ENCODE measurements at places on chromosomes 2 and 18. TPM values are rescaled to one million over a fixed set of nuclear protein-coding genes. Genes with fewer than 3 reads are reported as not detected.

The DES gene
- total RNA-seq = 86.5 TPM

- no peak overlapping the region for H3K4me3 ChIP-seq
- no peak for DNase-seq
- no peaks in the 10 kb centered on the region for H3K4me1 ChIP-seq
- no peaks in the 10 kb centered on the region for H3K36me3 ChIP-seq
- H3K27me3 ChIP-seq = no peaks in the 10 kb centered on the region
- no peak overlapping the region for H3K27ac ChIP-seq
These were observed 40.3 kb downstream of the FHOD3 start for GRCh38 chr18:36337679-36338402.

DNA sequence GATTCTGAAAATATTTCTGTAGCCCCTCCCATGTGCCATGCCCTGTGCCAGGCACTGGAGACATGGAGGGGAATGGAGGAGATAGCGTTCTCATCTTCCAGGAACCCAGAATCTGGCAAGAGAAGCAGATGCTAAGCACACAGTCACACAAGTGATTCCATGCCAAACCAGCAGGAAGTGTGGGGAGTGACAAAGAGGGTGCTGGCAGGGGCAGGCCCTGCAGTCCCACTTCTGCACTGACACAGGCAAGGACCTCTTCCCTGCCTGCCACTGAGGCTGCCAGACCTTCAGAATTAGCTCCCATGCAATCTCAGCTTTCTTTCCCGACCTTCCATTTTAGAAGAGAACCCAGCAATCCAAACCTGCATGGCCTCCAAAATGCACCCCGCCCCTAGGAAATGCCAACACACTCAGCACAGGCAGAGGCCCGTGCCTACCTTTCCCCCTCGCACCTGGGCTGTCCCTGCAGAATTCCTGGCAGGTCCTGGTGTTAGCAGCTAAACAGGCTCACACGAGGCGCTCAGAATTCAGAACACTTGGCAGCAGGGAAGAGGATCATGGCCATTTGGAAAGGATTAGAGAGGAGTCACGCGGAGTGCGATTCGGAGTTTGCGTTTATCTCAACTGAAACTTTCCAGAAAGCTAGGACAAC lies 155.3 kb downstream of the MSH2 start:
- H3K27ac ChIP-seq = no peak overlapping the region
- no peaks in the 10 kb centered on the region for H3K36me3 ChIP-seq
- no peaks in the 10 kb centered on the region for H3K27me3 ChIP-seq
- H3K4me1 ChIP-seq = peaks cover 3% of the 10 kb centered on the region

DNA sequence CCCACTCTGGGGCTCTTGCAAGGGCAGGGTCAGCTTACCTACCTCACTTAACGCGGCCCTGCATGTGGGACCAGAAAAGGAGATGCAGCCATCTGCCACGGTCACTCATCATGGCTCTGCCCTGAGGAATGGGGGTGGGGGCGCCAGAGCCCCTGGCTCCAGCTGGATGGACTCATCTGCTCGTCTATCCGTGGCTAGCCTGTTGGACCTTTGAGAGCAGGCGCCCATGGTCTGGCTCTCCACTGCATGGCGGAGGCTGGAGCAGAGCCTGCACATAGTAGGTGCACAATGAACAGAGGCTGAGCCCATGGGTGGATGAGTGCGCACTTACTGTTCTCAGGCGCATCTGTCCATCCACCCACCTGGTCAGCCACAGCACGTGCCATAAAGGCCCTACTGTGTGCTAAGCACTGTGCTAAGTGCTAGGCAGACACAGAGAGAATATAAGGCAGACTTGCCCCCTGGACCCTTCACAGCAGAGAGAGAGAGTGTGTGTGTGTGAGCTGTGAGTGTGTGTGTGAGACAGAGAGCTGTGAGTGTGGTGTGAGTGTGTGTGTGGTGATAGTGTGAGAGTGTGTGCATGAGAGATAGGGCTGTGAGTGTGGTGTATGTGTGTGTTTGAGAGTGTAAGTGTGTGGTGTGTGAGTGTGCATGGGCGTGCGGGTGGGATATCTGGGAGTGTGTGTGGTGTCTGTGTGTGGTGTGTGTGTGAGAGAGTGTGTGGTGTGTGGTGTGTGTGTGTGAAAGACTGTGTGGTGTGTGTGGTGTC lies 151.3 kb downstream of the TFCP2L1 start:
- no peaks in the 10 kb centered on the region for H3K27me3 ChIP-seq
- H3K27ac ChIP-seq = no peak overlapping the region
- H3K4me1 ChIP-seq = no peaks in the 10 kb centered on the region

- H3K27ac ChIP-seq = no peak overlapping the region
- DNase-seq = no peak
- H3K4me1 ChIP-seq = no peaks in the 10 kb centered on the region
- no peaks in the 10 kb centered on the region for H3K27me3 ChIP-seq
- H3K36me3 ChIP-seq = no peaks in the 10 kb centered on the region
These were observed 1364.0 kb upstream of the NRXN1 start for GRCh38 chr2:52395912-52396311.

The RNF125 gene
- total RNA-seq = 1.2 TPM

The EMILIN2 gene
- total RNA-seq = 36.4 TPM

DNA sequence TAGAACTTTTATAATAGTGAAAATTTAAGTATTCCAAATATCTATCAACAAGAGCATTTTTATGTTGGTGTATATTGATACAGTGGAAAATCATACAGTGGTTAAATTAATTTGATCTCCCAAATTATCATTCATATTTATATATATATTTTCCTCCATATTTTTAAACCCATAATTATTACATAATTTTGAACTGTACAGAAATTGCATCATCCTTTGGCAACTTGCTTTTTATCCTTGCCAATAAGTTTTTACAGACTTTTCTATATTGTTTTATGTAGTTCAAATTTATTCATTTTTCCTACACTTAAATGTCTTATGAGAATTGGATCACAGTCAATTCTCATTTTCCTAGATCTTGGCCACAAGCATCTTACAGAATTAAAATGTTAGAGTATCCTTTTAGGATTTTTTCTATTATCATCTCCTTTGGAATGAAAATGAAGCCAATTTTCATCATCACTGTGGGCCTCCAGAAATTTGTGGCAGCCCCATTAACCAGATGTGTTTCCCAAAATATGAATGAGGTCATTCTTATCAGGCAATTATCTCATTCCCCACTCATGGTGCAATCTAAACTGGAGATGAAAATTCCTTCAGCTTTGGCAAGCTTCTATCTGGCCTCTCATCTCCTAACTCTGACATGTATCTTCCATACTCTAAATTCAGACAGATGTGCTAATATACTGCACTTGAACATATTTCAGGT lies 94.2 kb upstream of the DLGAP1 start:
- no peaks in the 10 kb centered on the region for H3K4me1 ChIP-seq
- DNase-seq = no peak
- no peaks in the 10 kb centered on the region for H3K36me3 ChIP-seq
- H3K27me3 ChIP-seq = no peaks in the 10 kb centered on the region
- H3K4me3 ChIP-seq = no peak overlapping the region

GRCh38 chr18:57864615-57865121 lies 61.6 kb upstream of the ATP8B1 start:
- H3K4me1 ChIP-seq = no peaks in the 10 kb centered on the region
- no peak for DNase-seq
- H3K36me3 ChIP-seq = no peaks in the 10 kb centered on the region
- H3K4me3 ChIP-seq = no peak overlapping the region
- H3K27ac ChIP-seq = no peak overlapping the region

GRCh38 chr18:498931-499775 lies 1.3 kb downstream of the COLEC12 start:
- H3K4me3 ChIP-seq = peak overlapping the region; percentile 53
- no peaks in the 10 kb centered on the region for H3K27me3 ChIP-seq
- no peak overlapping the region for H3K27ac ChIP-seq
- no peaks in the 10 kb centered on the region for H3K36me3 ChIP-seq

The HRH4 gene
- not detected for total RNA-seq

DNA sequence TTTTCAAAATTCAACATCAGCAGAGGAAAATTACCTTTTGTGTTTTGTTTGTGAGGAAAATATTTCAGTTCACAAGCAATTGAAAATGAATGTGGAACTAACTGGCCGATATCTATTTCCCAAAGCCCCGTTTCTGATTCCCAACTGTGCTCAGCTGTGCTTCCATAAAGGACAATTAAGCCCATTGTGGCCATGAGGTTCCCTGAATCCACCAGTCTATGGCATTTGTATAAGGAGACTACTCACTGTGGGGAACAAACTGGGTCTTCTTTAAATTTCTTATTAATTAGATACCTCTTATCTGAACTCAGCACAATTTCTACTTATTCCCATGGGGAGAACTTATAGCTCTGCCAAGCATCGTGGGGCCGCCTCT lies 31.4 kb upstream of the AGAP1 start:
- no peak overlapping the region for H3K4me3 ChIP-seq
- H3K27ac ChIP-seq = no peak overlapping the region
- H3K36me3 ChIP-seq = no peaks in the 10 kb centered on the region
- peaks cover 4% of the 10 kb centered on the region for H3K4me1 ChIP-seq
- H3K27me3 ChIP-seq = no peaks in the 10 kb centered on the region

DNA sequence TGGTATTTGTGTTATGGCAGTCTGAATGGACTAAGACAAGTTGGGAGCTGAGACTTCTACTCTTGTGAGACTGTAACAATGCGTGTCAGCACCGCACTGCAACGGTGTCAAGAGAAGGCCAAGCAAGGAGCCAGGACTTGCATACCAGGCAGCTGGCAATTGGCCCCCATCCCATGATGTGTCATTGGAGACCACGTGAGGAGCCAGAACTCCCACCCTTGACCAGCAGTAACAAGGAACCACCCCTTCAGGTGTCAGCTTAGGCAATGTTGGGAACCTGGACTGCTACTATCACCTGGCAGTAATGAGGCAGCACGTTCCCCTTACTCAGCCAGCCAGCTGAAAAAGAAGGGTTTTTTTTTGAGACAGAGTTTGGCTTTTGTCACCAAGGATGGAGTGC lies 32.7 kb upstream of the AGFG1 start:
- DNase-seq = no peak
- no peaks in the 10 kb centered on the region for H3K27me3 ChIP-seq
- H3K4me1 ChIP-seq = no peaks in the 10 kb centered on the region
- H3K4me3 ChIP-seq = no peak overlapping the region

- no peaks in the 10 kb centered on the region for H3K36me3 ChIP-seq
- H3K27me3 ChIP-seq = no peaks in the 10 kb centered on the region
- no peak overlapping the region for H3K27ac ChIP-seq
- no peak for DNase-seq
These were observed 10.7 kb upstream of the MRO start for GRCh38 chr18:50830544-50830943.

DNA sequence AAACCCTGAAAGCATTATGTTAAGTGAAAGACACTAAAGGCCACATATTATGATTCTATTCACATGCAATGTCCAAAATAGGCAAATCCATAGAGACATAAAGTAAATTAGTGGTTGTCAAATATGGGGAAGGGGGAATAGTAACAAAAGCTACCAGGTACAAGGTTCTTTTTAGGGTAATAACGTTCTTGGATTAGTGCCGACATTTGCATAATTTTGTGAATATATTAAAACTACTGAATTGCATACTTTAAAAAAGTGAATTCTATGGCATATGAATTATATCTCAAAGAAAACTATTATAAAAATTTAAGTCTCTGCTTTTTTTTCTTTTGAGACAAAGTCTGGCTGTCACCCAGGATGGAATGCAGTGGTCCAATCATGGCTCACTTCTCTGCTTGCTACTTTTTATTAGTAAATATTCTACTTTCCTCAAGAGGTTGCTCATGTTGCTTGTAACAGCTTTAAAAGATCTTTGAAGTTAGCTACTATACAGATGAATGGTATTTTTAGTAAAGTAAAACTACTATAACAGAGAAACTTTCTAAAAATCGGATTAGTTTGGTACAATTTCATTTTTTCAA lies 2.5 kb downstream of the SESTD1 start:
- no peak overlapping the region for H3K27ac ChIP-seq
- DNase-seq = no peak
- no peaks in the 10 kb centered on the region for H3K36me3 ChIP-seq
- no peaks in the 10 kb centered on the region for H3K4me1 ChIP-seq

DNA sequence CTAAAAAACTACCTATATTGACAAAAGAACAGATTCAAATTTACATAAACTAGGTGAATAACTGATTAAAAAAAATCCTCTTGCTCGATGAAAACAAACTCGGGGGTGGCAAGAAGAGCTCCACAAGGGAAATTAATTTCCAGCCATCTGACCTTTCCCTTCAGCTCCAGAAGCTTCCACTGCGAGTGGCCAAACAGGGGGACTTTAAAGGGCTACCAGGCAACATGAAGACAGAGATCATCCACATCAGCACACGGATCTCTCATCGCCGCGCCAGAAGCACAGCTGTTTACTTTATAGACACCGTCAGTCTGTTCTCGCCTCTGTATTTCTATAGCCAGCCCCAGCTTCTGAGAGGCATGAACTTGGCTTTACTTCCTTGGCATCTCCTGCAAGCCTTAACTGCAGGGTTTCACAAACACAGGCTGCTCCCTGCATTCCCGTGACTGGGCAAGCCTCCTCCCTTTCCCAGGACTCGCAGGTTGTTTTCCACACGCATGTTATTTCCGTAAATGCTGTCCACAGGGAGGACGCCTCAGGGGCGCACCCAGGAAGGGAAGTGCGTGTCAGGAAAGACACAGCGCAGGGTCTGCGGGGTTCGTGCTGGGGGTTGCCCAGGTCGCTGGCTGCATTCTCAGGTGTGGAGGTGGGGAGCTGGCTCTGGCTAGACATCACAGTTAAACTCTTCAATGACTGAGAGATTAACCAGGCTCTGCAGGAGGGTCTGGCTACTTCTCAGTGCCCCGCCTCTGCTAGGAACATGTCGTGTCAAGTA lies 85.0 kb downstream of the USP40 start:
- H3K4me1 ChIP-seq = no peaks in the 10 kb centered on the region
- no peaks in the 10 kb centered on the region for H3K36me3 ChIP-seq
- no peaks in the 10 kb centered on the region for H3K27me3 ChIP-seq
- H3K27ac ChIP-seq = no peak overlapping the region

DNA sequence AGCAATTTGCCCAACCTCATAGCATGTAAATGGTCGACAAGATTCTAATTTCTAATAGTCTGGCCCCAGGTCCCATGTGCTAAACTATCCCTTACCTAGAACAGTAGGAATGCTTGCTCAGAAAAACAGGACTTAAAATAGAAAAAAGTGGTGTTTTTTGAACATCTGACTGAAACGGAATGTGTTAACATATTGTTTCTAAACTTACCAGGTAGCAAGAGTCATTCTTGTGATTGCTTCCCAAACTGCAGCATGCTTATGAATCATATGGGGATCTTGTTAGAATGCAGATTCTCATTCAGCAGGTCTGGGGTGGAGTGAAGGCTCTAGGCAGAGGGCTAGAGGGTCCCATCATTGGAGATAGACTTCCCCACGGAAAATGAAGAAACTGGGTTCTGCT lies 5.8 kb upstream of the SLC20A1 start:
- no peaks in the 10 kb centered on the region for H3K36me3 ChIP-seq
- no peak overlapping the region for H3K4me3 ChIP-seq
- H3K4me1 ChIP-seq = no peaks in the 10 kb centered on the region
- H3K27ac ChIP-seq = no peak overlapping the region

DNA sequence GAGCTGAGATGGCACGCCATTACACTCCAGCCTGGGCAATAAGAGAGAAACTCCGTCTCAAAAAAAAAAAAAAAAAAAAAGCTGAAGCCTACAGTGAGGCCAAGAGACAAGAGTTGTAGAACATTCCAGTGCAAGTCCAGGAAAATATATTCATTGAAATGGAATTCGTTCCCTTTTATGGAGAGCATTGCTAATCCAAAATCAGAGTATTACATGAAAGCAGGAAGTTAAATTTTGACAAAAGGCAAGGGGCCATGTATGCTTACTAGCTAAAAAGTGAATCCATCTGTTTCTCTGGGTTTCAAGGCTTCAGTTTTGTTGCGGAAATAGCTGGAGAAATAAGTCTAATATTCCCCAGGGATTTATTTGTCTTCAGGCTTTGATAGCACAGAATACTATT lies 471.7 kb downstream of the THSD7B start:
- H3K27ac ChIP-seq = no peak overlapping the region
- no peaks in the 10 kb centered on the region for H3K4me1 ChIP-seq
- no peaks in the 10 kb centered on the region for H3K36me3 ChIP-seq

All from ovary (tissue), 10 donors.